GM10248 (cell line): ENCODE measurements at places on chromosomes 2 and 18.

GRCh38 chr2:56286936-56287335 lies 103.1 kb downstream of the CCDC85A start:
- no peak for DNase-seq

DNA sequence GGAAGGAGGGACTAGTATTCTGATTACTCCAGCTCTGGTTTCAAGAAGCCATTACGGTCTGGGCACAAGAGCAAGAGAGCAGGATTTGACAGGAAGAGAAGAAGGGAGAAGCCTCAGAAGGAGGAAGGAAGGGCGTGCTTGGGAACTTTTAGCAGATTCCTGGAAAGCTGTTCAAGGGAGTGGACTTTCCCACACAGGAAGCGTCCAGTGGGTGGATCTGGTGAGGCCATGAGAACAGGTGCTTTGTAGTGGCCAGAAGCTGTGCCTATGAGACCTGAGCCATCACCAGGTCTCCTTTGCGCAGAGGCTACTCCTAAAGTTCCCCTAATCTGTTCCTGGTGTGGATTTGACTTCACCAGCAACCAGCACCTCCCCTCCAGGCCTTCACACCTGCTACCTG lies 62.3 kb downstream of the CD226 start:
- no peak for DNase-seq

DNA sequence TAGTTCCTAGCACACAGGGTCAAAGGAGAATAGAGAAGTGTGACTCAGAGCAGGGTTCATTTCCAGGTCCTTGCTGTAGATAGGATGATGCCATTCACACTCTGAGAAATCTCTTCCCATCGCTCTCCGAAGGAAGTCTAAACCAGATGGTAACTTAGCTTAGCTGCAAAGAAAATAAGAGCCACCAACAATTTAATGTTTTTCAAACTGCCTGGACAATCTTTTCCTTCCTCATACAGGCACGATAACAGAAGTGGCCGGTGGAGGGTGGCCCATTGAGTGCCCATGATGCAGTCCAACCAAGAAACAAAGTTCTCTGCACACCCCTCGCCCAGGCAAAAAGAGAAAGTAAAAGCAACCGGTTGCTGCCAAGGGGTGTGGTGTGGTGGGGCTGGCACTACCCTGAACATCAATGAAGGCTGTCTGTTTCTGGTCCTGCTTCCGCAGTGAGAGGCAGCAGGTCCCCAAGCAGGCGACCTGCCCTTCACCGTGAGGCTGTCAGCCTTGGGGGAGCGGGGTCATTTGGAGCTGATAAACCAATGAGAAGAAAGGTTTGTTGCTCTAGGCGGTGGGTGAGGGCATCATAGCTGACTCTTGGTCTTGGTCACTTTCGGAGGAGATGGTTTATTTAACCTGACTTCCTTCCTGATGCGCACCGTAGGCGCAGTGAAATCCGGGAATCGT lies 105.6 kb upstream of the CD302 start:
- peak; percentile 36 for DNase-seq

DNA sequence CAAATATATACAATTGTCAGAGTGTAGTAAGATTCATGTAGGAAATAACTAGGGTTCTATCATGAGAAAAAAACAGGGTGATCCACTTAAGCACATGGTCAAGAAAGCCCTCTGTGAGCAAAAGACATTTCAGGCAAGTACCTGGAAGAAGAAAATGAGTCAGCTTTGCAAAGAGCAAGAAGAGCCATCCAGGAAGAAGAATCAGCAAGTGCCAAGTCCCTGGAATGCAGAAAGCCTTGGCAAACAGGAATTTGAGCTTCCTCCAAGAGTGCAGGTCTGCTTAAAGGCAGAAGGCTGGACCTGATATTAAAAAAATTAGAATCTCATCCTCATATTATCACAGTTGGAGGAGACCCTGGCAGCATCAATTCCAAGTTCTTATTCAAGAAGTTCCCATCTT lies 188.5 kb upstream of the CELF4 start:
- DNase-seq, result no peak

DNA sequence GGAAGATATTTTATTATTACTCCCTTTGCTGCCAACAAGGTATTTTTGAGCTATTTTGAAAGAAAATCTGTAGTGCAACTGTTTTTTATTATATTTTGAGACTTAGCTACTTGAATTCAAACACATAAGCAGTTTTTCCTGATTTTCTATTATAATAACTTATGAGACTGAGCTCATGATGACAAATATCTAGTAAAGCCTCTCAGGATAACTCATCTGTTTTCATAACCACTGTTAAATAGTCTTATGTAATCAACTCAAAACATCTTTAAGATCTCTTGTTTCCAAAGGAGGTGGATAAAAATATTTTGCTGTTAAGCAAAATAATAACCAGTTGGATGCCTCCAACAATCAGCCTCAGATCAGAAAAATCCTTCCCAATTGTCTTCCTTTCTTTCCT lies 21.9 kb upstream of the PPP1CB start:
- DNase-seq, result no peak

DNA sequence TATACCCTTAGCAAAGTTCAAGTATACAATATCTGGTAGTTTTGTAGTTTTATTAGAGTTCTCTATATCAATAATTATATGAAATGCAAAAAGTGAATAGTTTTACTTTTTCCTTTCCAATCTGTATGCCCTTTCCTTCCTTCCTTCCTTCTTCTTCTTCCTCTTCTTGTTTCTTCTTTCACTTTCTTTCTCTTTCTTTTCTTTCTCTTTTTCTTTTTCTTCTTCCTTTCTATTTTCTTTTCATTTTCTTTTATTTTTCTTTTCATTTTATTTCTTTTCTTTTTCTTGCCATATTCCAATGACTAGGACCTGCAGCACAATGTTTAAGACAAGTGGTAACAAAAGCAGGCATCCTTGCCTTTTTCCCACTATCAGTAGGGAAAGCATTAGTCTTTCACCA lies 59.8 kb downstream of the CCDC68 start:
- no peak for DNase-seq

- DNase-seq, result no peak
Measured at GRCh38 chr18:55256929-55257289, 297.6 kb upstream of the CCDC68 start.

DNA sequence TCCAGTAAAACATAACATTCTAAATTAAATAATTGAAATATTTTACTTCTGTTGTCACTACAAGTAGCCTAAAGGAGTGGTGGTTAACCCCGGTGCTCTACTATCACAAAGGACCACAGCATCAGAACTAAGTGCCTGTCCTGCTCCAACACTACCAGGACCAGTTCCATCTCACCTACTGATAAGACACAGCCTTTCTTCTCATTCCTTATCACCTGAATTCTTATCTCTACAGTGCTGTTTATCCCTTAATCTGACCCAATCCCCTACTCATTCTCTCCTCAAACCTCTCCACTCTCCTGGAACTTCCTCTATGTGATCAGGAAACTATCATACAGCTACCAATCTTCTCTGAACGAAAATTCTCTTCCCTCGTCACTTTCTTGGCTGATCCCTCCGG lies 80.2 kb downstream of the ITSN2 start:
- DNase-seq, result no peak

- DNase-seq, result no peak
Measured at GRCh38 chr2:160870729-160871465, 289.3 kb upstream of the TANK start.

- no peak for DNase-seq
Measured at GRCh38 chr18:52903857-52904256, 563.9 kb downstream of the DCC start.

GRCh38 chr2:215066124-215066523 lies 72.3 kb downstream of the ABCA12 start:
- DNase-seq, result no peak

GRCh38 chr18:75211002-75211621 lies 515 bp downstream of the TSHZ1 start:
- peak; percentile 41 for DNase-seq

DNA sequence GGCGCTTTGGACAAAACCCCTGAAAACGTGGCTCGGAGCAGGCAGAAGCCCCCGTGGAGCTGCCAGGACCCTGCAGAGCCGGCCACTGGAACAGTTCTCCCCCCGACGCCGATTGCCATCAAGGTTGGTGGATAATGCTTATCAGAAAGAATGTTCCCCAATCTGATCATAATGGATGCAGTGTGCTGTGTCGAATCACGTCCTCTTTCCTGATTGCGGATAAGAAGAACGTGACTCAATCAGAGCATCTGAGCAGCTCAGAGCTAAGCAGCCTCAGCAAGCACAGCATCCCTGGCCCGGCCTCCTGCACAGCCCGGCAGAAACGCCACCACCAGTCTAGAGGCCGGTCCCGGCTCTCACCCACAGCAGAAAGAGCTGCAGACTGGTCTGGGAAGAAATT lies 488.0 kb downstream of the EIPR1 start:
- DNase-seq, result no peak

DNA sequence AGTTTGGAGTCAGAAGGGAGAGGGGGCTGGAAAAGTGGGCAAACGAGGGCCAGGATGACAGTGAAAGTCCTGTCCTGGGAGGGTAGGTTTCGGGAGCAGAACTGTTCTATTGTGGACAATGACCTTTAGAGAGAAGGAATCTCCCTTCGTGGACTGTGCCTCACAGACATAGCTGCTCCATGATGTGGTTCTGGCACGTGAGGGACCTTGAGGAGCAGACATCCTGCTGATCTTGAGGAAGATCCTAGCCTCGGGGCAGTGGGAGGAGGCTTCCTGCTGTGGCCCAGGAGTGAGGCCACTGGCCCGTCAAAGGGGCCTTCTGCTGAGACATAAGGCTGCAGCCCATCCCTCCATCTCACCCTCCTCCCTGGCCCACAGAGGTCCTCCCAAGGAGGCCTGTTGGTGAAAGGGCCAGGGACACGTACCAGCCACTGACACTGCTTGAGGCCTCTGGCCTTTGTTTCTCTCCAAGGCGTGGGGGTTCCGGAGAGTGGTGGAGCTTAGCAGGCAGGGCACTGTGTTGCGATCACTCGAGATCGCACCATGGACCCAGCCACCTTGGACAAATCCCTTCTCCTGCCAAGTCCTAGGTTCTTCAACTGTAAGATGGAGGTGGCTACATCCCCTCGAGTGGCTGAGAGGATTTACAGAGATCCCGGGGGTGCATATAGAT lies 167.2 kb downstream of the CELF4 start:
- DNase-seq, result no peak

- DNase-seq, result no peak
Measured at GRCh38 chr2:222592176-222592575, 63.7 kb downstream of the FARSB start.

GRCh38 chr2:23381485-23381884 lies 3.5 kb upstream of the KLHL29 start:
- DNase-seq, result no peak

DNA sequence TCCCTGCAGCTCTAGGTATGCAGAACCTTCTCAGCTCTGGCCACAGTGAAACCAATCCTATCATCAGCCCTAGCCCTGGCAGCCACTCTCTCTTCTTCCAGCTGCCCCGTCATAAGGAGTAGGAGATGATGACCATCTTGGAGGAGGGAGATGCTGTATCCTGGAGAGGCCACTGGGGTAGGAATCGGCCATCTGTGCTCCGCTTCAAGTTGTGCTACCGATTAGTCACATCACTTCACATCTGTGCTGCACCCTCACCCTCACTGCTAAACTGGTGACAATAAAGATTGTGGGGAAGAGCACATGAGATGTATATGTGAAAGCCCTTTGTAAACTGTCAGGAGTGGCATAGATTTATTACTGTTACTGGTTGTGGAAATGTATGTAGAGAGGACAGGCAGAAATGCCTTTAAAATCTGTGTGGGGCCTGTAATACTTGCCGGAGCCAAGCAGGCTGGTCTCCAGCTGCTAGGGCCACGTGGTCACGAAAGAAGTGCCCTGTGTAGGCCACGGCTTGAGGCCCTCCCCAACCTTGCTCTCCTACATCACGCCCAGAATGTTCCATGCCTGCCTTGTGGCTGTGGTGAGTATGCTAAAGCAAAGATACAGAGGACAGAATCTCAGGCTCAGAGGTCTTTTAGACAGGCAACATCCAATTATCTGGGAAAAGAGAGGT lies 236.8 kb downstream of the CLIP4 start:
- DNase-seq, result no peak

DNA sequence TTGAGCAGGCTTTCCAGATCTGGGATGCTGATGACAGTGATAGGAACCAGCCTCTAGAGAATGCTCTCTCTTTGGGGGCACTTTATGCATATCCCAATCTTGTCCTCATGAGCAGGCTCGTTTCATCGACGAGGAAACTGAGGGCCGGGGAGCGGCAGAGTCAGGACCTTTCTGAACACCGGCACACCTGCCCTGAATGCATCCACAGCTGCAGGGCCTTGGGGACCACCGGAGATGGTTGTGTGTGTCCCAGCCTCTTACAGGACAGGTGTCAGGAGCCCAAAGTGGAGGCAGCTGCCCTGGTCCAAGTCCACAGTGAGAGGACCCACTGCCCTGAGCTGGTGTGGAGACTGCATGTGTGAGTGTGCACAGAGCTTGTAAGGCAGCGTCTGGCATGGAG lies 47.6 kb upstream of the FAHD2A start:
- no peak for DNase-seq

DNA sequence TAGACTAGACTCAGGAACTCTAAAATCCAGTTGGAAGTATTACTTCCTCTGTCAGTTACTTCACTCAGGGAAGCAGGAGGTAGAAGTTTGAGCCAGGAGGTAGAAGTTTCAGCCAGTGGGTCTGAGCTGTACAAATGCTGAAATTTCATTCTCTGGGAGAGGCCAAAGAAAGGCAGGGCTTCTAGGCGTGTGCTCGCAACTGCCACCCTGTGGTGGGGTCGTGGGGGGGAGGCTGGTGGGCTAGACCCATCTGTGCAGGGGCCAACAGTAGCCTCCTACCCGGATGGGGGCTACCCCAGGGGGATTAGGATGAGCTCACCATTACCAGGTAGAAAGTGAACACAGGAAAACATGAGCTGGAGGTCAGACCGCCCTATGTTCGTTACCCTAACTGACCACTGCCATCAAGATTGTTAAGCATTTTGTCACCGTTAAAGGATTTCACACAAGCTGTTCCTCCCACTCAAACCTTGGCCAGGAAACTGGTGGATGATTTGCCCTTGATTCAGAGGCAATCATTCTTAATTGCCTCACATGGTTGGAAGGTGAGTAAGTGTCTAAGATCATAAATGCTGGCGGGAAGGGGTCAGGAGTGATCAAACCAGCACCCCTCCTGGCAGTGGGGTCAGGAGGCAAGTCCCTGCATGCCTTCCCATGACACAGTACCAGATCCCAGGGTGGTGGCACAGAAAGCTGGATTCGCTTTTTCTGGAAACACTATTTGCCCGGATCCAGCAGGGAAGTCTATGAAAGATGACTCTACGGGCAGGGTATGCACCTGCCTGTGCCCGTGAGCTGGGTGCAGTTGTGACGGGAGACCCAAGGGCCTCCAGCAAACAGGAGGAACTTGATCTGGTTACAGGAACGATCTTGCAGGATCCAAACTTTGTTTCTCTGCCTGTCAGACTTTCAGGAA lies 5.2 kb upstream of the FHL2 start:
- DNase-seq, result no peak

GRCh38 chr18:69097349-69097748 lies 299.5 kb downstream of the CCDC102B start:
- DNase-seq, result no peak
